ENCODE measurements at places on chromosomes 12 and 14. TPM values are rescaled to one million over a fixed set of nuclear protein-coding genes. Genes with fewer than 3 reads are reported as not detected.
A peak's percentile ranks its signal among the peaks of the same experiment; 100 is the strongest.

- DNase-seq = no peak
Observed at GRCh38 chr12:6936636-6937480, 6.8 kb upstream of the RNU7-1 start.

BIN2 gene
- total RNA-seq = 0.18 TPM

DNA sequence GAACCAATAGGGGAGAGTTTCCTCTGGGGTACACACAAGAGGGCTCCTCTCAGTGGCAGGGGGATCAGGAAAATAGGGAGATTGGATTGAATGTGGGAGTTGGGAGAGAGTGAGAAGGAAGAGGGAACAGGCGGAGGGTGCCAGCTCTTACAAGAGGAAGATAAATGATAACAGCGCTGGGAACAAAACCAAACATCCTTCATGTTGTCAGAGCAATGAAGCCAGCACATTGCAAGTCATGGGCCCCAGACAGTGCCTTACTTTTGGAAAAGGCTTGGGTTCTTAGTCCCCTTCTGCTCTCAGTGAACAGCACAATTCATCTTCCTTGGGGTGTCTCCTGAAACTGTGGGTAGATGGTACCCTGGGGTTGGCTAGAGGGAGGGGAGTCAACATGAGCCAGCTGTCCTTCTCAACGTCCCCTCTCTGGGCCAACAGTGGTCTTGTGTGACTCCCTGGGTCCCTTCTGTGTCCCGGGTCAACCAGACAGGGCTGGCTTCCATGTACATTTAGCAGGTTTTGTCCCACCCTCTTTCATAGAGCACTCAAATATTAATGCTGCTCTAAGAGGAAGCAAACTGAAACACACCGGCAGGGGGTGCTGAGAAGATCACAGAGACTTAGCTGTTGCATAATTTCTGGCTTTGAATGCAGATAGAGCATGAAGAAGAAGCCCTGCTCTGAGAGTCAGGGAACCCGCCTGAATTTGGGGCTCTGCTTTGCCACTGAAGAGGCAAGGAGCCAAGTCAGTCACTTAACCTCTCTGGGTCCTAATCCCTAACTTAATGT, 138.5 kb downstream of the ESRRB start:
- DNase-seq = no peak

GRCh38 chr12:67698672-67699581, 50.4 kb downstream of the DYRK2 start:
- no peak for DNase-seq

ARMH4 gene
- total RNA-seq = 19.8 TPM

DNA sequence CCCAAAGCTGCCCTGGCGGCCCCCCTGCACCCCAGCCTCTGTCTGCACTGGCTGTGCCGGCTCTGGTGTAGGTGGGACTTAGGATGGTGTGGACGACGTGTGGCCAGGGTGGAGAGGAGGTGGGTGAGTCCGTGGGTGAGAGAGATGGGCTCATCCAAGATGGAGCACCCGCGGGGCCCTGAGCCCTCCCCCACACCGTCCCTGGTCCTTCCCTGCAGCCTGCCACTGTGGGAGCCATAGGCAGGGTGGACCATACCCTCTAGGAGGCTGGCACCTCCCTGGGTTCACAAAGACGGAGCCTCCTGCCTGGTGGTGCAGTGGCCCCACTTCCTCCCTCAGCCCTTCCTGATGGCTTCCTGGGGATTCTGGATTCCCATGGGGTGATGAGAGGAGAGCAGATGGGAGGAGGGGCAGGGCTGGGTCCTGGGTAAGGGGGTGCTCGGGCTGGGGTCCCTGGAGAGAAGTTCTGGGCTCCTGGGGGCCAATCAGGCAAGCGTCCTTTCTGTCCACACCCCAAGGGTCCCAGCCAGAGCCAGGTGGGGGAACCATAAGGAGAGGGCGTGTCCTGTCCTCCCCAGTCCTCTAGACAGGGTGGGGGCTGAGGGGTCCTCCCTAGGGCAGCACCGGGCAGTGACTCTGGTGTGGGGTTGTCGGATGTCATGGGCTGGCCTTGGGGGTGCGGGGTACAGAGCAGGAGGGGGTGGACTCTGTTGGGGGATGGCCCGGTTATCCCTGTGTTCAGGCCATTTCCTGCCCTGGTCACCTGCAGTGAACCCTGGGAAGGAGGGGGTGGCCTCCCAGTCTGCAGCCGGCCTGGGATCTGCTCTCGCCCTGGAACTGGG, 384.8 kb downstream of the TMEM121 start:
- DNase-seq = no peak

- DNase-seq = no peak
Observed at GRCh38 chr14:77097006-77097699, 905 bp upstream of the CIPC start.

- DNase-seq = no peak
Observed at GRCh38 chr14:69518289-69519101, 34.0 kb downstream of the PLEKHD1 start.

GRCh38 chr12:69442894-69443293, 27.3 kb upstream of the FRS2 start:
- DNase-seq = no peak

- no peak for DNase-seq
Observed at GRCh38 chr14:54194501-54194900, 202.3 kb upstream of the CDKN3 start.

DNA sequence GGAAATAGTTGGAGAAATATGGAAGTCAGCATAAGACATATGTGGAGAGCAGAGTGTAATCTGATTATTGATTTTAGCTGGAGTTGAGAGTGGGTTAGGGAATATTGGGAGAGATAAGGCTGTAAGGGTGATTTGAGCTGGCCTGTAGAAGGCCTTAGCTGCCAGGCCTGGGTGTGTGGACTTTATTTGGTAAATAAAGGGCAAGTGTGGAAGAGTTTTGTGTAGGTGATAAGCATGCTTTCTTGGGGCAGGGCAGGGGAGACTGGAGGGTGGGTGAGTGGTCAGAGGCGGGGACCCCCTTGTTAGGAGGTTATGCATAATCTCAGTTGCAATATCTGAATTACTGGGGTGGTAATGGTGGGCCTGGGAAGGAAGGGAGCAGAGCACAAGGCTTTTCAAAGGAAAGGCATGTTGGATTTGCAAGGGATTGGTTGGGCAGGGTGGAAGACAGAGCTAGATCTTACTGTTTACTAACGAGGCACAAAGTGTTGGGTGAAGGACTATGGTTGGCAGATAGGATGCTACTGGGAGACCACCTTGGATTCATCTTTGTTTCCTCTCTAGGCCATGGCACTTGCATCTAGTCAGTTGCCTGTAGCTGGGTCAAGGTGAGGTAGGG, 5.5 kb downstream of the KHNYN start:
- no peak for DNase-seq

- no peak for DNase-seq
Observed at GRCh38 chr14:71029236-71029781, 122.0 kb downstream of the PCNX1 start.

- DNase-seq = peak; percentile 29
Observed at GRCh38 chr12:103548622-103549601, 38.2 kb upstream of the STAB2 start.

GRCh38 chr12:7441216-7441615, 2.7 kb downstream of the CD163L1 start:
- no peak for DNase-seq
